ENCODE measurements at places on chromosomes 1 and 21. TPM values are rescaled to one million over a fixed set of nuclear protein-coding genes. Genes with fewer than 3 reads are reported as not detected.

Gene GPATCH2
- total RNA-seq, result 13.6 TPM

Gene RGS8
- under 0.01 TPM for total RNA-seq

Gene S1PR1
- 16.8 TPM for total RNA-seq

Gene OR2T8
- total RNA-seq, result not detected

Gene SLAMF6
- not detected for total RNA-seq

Gene TLR5
- total RNA-seq, result 0.12 TPM

Gene ZC3H11A
- total RNA-seq, result 95.5 TPM

Gene KRTAP19-1
- not detected for total RNA-seq

Gene TEX38
- total RNA-seq, result not detected

Gene PKP1
- total RNA-seq, result under 0.01 TPM

Gene MYOG
- total RNA-seq, result not detected

Gene CD1C
- not detected for total RNA-seq

Gene ASCL5
- not detected for total RNA-seq

Gene TMEM51
- total RNA-seq, result 4.2 TPM

Gene GBP6
- not detected for total RNA-seq

Gene PLA2G5
- total RNA-seq, result 3.9 TPM

Gene DNAI4
- total RNA-seq, result 9.1 TPM

Gene CELA2A
- total RNA-seq, result not detected

Gene C1orf167
- total RNA-seq, result 0.92 TPM

Gene ZNF648
- not detected for total RNA-seq

Gene CFHR1
- 0.12 TPM for total RNA-seq

Gene FCN3
- not detected for total RNA-seq

Gene NKAIN1
- total RNA-seq, result not detected

Gene ILDR2
- under 0.01 TPM for total RNA-seq

Gene GRHL3
- not detected for total RNA-seq

Gene FUCA1
- 21.8 TPM for total RNA-seq

Gene ZNF593OS
- 0.19 TPM for total RNA-seq

Gene ETV3L
- not detected for total RNA-seq

Gene SYNC
- 68.0 TPM for total RNA-seq

Gene FCRL4
- total RNA-seq, result not detected

Gene TMEM82
- not detected for total RNA-seq

Gene FYB2
- total RNA-seq, result not detected

Gene IL6R
- total RNA-seq, result 22.7 TPM

Data from aortic smooth muscle cell (primary cell).